K562 (cell line): ENCODE measurements at places on chromosomes 11 and 22.

- no peak for DNase-seq
Observed at GRCh38 chr11:31794548-31794947, 16.6 kb downstream of the PAX6 start.

- peak; percentile 72 for DNase-seq
Observed at GRCh38 chr11:117809236-117810055, 12.4 kb upstream of the DSCAML1 start.

DNA sequence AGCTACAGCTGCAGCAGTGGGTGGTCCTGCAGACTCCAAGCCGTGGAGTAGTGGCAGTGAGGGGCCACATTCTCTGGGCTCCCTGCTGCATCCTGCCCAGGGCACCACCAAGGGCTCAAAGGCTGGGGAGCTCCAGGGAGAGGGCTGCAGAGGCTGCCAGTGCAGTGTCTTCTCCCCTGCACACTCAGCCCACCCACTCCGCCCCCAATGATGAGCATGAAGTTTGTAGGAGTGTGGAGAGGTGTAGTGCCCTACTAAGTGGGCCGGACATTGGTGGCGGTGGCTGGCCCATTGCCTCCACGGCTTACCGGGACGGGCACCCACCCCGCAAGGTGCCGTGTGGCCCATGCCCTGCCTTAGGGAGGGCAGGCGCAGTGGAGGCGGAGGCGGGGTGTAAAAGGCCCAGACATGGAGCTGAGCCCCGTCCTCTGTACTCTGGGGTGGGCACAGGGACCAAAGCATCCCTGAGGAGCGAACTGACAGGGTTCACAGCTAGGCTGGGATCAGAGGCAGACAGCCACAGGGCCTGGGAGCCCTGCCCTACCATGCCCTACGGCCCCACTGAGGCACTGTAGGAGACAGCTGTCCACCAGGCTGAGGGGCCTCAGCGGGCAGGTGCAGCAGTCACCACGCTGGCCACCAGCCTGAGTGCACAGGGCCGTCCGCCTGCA, 18.9 kb downstream of the ARVCF start:
- DNase-seq = no peak

- DNase-seq = no peak
Observed at GRCh38 chr22:30062259-30062658, 18.0 kb upstream of the HORMAD2 start.

DNA sequence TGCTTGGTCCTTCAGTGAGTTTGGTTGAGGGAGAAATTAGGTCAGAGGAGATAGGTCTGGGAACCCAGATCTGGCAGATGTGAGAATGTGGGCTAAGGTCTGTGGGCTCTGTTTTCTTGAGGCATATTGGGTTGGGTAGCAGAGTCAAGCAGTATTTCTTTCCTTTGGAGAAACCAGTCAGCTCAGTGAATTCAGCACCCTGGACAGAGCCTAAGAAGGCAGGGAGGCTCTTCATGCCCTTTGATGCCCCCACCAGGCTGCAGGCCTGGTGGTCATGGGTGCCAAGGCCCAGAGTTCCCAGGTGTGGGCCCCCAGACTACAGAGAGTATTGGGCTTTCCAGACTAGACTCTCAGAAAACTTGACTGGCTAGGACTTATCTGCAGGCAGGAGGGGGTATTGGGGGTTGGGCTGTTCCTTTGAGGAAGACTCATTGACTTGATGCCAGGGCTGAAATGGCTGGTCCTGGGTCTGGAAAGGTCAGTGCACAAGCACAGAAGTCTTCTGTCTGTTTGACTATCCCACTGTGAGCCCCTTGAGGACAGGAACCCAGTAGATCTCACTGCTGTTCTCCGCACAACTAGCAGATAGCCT, 45.3 kb upstream of the NECTIN1 start:
- no peak for DNase-seq

GRCh38 chr11:13760115-13760514, 91.6 kb downstream of the FAR1 start:
- no peak for DNase-seq

DNA sequence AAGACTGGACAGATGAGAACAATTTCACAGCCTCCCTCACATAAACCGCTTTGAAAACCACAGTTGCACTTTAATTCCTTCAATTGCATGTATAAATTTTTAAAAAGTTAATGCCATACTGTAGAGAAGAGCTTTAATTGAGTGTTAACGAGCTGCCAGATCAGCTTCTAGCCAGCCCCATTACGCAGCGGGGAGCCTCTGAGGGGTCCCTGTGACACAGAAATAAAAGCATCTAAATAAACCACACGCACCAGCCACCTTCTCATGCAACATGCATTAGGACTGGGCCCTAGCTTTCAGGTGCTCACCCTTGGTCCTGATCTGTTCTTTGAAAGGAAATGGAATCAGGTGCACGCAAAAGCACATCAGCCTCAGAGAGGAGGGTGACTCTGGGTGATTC, 111.7 kb downstream of the SPATA19 start:
- no peak for DNase-seq
